Activated CD4-positive, alpha-beta T cell treated with anti-CD3 and anti-CD28 coated beads, Interleukin-2, Interleukin-4, amounts not matched to agents 100 ng/mL and 50 ng/mL, durations not matched to agents 16 hours and 8 hours (primary cell): ENCODE measurements at places on chromosomes 2 and 18.
A peak's percentile ranks its signal among the peaks of the same experiment; 100 is the strongest.

- DNase-seq: no peak
Observed at GRCh38 chr2:96693286-96694200, 46.3 kb downstream of the LMAN2L start.

DNA sequence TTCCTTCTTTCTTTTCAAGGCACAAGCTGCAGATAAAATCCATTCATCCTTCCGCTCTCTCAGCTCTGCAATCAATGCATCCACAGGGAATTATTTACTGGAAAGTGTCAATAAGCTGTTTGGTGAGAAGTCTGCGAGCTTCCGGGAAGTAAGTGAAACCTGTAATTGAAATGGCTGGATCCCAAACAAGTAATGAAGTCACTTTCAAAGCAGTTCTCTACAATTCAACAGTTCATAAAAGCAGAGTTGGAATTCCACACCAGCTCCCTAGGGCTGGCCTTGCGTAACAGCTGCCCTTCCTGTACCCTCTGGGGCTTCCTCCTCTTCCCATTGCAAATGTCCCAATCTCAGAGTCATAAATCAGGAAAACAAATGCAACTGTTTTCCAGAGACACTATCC lies 9.6 kb downstream of the SERPINB2 start:
- DNase-seq: no peak

DNA sequence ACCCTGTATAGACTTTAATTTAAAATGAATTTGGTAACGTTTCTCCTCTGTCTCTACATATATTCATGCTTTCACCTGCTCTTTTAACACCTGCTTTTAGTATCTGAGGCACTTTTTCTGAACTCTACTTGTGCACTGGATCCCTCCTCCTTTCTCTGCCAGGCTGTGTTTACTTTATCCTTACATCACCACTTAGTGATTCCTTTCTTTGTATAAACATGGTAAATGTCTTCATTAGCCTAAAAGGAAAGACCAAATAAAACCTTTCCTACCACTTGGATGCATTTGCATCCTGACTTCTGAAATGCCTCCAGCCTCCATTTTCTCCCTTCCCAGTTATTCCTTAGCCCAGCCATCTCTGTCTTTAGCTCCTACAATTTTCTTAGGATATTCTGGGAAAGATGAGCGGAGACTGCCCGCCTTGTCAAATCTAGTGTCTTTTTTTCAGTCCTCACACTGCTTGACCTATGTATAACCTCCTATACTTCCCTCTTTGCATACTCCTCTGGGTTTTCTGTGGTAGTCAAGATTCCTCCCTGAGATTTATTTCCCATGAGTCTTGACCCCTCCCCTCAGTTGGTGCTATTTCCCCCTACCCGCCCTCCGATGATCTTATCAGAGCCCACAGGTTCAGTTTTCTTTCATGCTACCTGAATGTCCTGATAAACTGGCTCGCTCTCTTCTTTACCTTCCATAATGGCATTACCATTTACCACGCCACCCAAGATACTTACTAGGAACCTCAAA lies 44.8 kb downstream of the REL start:
- DNase-seq: no peak

GRCh38 chr2:176518823-176519222 lies 249.6 kb downstream of the MTX2 start:
- DNase-seq: no peak

- no peak for DNase-seq
Observed at GRCh38 chr18:4357579-4357978, 97.5 kb downstream of the DLGAP1 start.

- DNase-seq: no peak
Observed at GRCh38 chr2:203603456-203604389, 68.6 kb upstream of the RAPH1 start.

DNA sequence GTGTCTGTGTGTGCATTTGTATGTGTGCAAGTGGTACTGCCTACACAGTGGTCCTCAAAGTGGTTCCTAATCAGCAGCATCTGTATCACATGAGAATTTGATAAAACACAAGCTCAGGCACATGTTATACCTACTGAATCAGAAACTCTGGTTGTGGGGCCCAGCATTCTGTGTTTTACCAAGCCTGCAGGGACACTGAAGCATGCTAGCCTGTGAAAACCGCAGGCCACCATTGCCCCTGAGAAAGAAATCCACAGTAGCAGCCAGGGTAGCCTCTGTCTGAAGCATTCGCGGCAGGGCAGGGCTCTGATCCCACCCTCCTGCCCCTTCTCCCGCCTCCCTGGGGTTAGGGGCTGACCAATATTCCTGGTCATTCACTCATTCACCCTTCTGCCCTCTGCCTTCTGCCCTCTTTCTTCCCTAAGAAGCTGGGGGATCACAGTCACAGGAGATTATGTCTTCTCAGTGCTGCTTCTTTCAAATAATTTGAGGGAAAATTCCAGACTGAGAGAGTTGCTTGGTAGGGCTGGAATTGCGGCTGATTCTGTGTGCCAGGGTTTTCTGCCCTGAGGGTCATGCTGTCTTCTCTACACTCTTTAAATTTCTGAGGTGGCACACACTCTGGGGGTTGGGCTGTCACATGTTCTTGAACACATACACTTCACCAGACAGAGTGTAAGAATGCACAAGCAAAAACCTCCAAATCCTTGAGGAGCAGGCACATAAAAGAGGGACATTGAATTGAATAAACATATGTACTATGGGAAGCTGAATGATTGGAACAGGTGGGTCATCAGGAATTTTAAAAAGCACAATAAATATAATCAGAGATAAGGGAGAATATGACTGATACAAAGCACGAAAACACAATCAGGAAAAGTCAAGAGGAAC lies 126.6 kb upstream of the SEC11C start:
- DNase-seq: no peak

DNA sequence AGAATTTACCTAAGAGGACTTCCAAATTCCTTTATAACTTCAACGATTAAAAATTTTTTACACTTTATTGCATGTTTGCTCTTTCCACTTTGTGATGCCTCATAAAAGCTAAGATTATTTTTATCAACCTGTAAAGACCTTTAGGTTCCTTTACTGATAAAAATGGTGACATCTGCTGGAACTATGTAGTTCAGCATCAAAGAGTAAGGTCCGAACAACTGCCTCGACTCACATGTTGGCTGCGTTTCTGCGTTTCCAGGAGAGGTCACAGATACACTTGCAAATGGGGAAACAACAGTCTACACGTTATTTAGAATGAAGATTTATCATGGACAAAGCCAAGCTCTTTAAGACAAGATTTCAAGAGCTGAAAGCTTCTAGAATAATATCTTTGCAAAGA lies 18.8 kb upstream of the TMX3 start:
- DNase-seq: no peak

- no peak for DNase-seq
Observed at GRCh38 chr2:145021962-145022665, 502.2 kb upstream of the ZEB2 start.

DNA sequence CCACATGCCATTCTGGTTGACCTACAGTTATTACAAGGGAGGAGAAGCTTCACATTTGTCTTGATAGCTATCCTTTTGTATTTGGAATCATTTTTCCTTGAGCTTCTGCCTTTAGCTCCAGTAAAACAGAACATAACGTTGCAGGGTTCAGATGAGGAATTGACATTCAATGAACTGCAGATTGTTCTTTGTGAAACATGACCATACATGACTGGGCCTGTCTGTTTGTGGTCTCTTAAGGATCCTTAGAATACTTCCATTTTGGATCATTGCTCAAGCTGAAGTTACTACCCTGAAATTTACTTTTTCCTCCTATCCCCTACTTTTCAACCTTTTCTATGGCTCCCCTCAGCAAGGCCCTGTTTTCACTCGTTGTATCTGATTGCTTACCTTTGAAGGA lies 1281.7 kb upstream of the CELF4 start:
- DNase-seq: no peak

- no peak for DNase-seq
Observed at GRCh38 chr2:136407117-136407951, 289.4 kb upstream of the CXCR4 start.

DNA sequence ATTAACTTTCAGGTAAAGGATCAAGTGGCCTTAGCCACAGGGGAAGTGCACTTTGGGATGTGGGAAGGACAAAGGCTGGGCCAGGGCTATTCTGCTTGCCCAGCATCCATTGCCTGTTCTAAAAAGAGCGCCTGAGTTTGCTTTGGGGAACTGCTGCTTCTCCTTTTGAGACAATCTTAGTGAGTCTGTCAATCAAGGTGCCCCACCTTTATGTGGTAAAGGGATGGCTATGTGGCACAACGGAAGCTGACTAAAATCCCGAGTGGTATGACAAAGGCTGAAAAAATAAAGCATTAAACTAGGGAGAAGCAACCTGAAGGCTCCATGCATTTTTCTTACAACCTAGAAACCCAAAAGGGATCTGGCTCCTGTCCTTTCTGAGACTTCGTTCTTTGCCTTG lies 540.5 kb downstream of the SLC4A3 start:
- peak; percentile 0 for DNase-seq

DNA sequence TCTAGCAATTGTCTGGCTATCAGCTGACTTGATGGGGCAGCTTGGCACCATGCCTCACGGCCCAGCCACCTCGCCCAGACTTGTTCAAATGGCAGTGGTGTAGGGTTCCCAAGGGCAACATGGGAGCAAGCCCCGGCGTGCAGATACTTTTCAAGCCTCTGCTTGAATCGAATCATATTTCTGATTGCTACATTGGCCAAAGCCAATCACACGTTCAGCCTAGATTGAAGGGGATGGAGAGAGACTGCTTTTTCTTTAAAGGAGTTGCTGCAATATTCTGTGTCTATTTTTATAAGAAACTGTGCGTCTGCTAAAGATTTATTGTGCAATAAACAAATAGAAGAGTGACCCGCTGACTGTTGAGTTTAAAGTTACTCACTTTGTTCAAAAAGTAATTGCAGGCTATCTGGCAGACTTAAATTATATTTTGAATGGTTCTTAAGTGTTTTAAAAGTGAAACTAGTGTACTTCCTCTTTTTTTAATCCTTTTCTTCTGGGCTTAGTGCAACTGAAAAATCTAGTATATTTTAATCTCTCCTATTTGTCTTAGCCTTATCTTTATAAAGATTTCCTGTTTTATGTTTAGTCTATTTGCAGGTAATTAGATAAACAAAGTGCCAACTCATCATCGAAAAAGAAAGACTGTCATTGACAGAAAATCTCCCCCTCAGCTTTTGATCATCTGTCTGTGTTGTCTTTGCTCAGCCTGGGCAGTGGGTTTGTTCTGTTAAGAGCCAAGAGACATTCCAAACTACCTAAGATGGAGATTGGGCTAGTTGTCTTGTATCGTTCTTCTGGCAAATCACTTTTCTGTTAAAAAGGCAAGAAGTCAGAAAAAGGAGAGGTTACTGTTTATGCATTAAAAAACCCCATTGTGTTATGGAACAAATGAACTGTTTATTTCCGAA lies 156.1 kb downstream of the TPGS2 start:
- DNase-seq: no peak

- no peak for DNase-seq
Observed at GRCh38 chr18:12043811-12044210, 49.8 kb upstream of the ANKRD62 start.

DNA sequence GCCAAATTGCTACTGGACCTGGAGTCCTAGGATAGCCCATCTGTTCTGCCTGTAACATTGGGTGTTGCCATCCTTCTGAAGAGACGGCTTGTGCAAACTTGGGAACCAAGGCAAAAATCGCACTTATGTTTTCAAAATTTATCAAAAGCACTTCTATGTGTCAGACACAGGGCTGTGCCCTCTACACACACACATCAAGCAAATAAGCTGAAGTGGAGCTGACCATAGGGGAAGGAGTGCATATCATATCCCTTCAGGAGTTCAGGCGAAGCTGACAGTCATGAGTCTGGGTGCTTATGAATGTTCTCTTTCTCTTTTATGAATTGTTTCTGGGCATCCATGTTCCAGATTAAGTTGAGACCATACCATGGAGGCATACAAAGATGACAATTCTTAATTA lies 247.9 kb downstream of the CYRIA start:
- DNase-seq: no peak

GRCh38 chr2:108612153-108612513 lies 77.9 kb downstream of the LIMS1 start:
- DNase-seq: peak; percentile 83

DNA sequence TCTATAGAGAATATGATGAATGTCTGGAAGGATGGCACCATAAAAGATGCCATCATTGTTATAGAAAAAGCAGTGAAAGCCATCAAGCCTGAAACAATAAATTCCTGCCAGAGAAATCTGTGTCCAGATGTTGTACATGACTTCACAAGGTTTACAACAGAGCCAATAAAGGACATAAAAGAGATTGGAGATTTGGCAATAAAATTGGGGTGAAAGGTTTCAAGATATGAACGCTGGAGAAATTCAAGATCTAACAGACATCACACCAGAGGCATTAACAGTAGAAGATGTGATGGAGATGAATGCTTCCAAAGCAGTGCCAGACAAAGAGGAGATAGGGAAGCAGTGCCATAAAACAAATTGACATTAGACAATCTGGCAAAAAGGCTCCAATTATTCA lies 518.8 kb upstream of the ACVR2A start:
- DNase-seq: no peak

- peak; percentile 86 for DNase-seq
Observed at GRCh38 chr2:9703085-9703678, 72.4 kb upstream of the YWHAQ start.

GRCh38 chr18:27750014-27750413 lies 426.9 kb downstream of the CDH2 start:
- no peak for DNase-seq

GRCh38 chr18:53747210-53747609 lies 477.3 kb downstream of the MBD2 start:
- DNase-seq: no peak

DNA sequence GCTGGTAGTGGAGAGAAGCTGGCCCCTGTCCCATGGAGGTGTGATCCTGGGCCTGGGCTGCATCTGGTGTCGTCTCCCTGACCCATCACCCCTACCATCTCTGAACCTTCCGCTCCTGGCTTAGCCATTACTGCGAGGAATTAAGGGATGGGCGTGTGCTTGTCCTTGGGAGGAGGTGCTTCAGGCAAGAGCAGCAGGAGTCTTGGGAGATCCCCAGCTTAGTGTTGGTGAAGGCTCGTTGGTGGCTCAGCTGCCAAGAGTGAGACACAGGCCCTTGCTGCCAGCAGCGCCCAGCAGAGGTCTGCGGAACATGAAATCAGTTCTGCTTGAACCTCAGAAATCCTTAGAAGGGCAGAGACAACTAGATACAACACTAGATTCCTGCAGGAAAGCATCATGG lies 59.9 kb upstream of the TGFA start:
- DNase-seq: no peak

- no peak for DNase-seq
Observed at GRCh38 chr18:9354256-9354655, 19.7 kb downstream of the TWSG1 start.
